Vagina (tissue), 2 donors: ENCODE measurements at places on chromosomes 12 and 14. TPM values are rescaled to one million over a fixed set of nuclear protein-coding genes. Genes with fewer than 3 reads are reported as not detected.

HPD gene
- total RNA-seq, result not detected

HSPB8 gene
- total RNA-seq, result 58.4 TPM

C1S gene
- total RNA-seq, result 541 TPM

SMAGP gene
- total RNA-seq, result 30.0 TPM

SVOP gene
- total RNA-seq, result under 0.01 TPM

GPRC5D gene
- total RNA-seq, result not detected

LMO3 gene
- total RNA-seq, result 73.7 TPM

INSM2 gene
- total RNA-seq, result 0.98 TPM

MANSC1 gene
- 16.2 TPM for total RNA-seq

KRT75 gene
- not detected for total RNA-seq

MCRS1 gene
- total RNA-seq, result 40.8 TPM

PRPH gene
- 17.2 TPM for total RNA-seq

ABCD2 gene
- 1.5 TPM for total RNA-seq

SETD3 gene
- total RNA-seq, result 49.8 TPM

PROX2 gene
- total RNA-seq, result not detected
